Stimulated activated CD4-positive, alpha-beta T cell treated with anti-CD3 and anti-CD28 coated beads, TNF-alpha, amount 100 ng/mL, for 1 hour (primary cell): ENCODE measurements at places on chromosomes 6 and 20.

GRCh38 chr20:868279-868678 lies 34.8 kb downstream of the FAM110A start:
- no peak for DNase-seq

- DNase-seq, result no peak
Measured at GRCh38 chr20:8837396-8837795, 231.5 kb upstream of the PLCB4 start.

DNA sequence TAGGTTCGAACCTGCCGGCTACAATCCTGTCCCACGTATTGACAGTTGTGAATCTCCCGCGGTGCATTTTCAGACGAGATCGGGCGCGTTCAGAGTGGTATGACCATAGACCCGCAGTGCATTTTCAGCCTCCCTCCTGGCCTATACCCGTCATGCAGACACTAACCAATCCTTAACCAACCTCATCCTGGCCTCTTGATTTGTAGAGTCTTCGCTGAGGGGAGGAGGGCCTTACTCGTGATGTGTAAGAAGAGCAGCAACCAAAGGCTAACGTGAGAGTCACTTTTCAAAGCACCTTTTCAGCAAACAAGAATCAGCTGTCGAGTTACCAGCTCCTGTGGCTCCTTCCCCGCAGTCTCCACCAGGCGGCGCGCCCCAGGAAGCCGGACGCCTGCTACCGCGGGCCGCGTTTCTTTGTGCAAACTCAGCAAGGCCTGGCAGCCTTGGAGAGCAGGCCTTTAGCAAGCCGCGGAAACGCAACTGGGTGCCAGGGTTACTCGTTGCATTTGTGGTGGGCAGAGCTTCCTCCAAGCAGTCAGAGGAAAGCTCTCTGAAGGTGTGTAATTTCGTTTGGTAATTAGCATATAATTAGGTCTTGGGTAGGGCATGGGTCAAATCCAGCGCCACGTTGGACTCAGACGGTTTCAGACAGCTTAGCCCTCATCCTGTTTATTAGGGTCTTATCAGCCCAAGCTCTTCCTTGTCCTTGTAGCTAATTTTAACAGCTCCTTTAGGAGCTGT lies 139.8 kb downstream of the OR2B2 start:
- DNase-seq, result peak; percentile 76

GRCh38 chr6:111769365-111770152 lies 103.7 kb downstream of the FYN start:
- DNase-seq, result no peak

DNA sequence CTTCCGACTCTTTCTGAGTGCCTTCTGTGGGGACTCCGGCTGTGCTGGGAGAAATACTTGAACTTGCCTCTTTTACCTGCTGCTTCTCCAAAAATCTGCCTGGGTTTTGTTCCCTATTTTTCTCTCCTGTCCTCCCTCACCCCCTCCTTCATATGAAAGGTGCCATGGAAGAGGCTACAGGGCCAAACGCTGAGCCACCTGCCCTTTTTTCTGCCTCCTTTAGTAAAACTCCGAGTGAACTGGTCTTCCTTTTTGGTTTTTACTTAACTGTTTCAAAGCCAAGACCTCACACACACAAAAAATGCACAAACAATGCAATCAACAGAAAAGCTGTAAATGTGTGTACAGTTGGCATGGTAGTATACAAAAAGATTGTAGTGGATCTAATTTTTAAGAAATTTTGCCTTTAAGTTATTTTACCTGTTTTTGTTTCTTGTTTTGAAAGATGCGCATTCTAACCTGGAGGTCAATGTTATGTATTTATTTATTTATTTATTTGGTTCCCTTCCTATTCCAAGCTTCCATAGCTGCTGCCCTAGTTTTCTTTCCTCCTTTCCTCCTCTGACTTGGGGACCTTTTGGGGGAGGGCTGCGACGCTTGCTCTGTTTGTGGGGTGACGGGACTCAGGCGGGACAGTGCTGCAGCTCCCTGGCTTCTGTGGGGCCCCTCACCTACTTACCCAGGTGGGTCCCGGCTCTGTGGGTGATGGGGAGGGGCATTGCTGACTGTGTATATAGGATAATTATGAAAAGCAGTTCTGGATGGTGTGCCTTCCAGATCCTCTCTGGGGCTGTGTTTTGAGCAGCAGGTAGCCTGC lies 4.8 kb downstream of the PIM1 start:
- no peak for DNase-seq
